ENCODE measurements at places on chromosomes 5 and 9.

GRCh38 chr9:11871852-11872251 is 821.3 kb upstream of the TYRP1 start:
- DNase-seq = no peak

DNA sequence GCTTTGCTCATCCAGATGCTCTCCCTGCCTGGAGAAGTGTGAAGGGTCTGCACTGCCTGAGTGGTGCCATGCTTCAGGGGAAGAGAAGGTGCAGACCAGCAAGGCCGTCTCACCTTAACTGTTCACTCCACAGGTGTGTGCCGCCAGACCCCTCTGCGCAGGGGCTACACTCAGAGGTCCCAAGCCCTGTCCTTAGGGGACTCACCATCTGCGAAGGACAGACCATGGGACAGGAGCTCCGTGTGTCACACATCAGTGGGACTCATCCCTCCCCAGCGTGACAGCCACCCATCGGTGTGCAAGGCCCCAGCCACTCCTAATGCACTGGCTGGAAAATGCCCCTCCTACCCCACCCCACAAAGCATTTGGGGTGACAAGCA is 142.9 kb downstream of the OLFM1 start:
- DNase-seq = no peak

- DNase-seq = no peak
These were observed 20.7 kb upstream of the MOCS2 start for GRCh38 chr5:53130266-53130665.

- no peak for DNase-seq
These were observed 140.2 kb downstream of the ALDH1A1 start for GRCh38 chr9:72812559-72813111.

DNA sequence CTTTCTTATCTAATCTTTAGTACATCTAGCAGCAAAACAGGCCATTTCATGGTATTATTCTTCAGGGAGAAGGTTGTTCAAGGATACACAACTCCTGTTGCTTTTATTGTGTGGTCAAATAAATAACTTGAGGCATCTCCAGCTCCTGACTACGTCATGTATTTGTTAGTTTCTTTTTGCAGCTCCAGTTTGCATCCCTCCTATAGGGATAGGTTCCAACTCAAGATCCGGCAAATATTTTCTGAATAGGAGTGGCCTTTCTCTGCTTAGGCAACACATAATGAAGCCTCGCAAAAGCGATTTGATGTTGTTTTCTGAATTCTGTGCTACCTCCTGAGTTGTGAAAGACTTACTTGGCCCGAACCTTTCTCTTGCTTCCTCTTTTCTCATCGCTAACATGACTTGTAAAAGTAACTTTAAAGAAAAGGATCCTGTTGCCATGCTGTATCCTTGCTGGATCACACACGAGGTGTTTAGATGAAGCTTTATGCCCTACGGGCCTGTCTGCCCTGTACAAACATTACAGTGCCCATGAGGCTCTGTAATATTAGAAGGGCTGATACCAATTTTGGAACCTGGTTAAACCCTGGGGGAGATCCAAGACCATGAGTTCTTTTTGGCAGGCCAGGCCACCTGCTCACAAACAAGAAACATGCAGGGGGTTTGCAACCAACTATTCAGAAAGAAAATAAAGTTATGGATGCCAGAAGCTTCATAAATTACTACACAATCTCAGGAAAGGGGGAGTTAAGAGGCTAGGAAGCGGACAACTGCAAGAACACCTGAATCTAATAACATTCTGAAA is 149.8 kb upstream of the FGF10 start:
- no peak for DNase-seq

- DNase-seq = no peak
These were observed 19.7 kb upstream of the VLDLR start for GRCh38 chr9:2601785-2602378.

DNA sequence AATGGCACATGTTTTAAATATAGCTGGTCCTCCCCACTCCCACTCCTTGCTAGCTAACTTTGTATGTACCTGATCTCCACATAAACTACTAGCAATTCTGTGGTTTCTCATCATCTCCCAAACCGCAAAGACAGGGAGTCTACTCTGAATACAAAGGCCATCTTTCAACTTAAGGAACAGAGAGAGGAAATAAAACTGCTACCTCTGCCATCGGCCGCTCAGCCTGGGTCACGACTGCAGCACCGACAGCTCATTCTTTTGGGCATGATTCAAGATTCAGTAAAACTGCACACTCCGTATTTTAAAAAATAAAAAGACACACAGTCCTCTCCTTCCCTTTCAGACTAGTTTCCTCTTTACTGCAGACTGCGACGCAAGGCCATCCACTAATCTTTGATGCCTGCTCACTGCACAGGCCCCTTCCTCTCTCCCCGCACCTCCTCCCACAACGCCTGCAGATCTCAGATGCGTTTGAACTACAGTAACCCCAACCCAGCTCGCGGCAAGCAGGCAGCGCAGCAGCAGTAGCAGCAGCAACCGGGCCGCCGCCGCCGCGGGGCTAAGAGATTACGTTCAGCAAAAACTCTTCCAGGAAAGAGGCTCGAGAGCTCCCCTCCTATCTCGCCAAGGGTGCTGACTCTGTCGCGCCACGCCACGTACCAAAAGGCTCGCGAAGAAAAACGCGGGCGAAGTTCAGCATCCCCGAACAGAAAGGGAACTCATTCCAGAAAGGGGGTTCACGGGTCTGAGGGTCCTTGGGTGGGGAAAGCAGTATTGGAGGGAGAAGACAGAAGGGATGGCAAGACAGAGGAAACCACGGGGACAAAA is 1.5 kb downstream of the RNF145 start:
- DNase-seq = peak; percentile 73

GRCh38 chr5:138649775-138650174 is 74.6 kb upstream of the HSPA9 start:
- DNase-seq = no peak

DNA sequence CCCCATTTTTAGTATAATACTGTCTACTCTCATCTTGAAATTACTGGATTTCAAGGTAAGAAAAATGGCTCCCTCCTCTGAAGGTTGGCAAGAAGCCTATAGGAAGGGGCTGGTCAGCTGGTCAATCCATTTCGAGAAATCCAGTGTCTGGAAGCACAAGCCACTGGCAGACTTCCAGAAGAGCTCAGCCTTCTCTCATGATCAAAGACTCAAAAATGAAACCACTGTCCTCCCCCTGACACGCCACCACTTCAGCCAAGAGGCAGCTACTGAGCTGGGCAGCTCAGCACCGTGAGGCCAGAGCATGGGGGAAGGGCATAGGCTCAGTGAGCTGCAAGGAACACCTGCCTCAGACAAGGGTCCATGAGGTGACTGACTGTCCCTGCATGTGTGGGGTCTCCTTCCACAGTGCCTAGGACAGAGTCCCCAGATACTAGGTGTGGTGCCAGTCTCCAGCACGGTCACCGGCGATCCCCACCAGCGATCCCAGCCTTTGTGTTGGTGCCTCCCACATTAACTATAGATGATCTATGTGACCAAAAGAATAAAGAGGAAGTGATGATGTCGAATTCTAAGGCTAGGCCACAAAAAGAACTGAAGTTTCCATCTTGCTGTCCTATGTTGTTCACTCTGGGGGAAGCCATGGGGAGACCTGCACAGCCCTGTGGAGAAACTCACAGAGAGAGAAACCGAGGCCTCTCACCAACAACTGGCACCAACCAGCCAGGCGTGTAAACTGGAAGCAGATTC is 100.1 kb upstream of the LRRTM2 start:
- DNase-seq = no peak

DNA sequence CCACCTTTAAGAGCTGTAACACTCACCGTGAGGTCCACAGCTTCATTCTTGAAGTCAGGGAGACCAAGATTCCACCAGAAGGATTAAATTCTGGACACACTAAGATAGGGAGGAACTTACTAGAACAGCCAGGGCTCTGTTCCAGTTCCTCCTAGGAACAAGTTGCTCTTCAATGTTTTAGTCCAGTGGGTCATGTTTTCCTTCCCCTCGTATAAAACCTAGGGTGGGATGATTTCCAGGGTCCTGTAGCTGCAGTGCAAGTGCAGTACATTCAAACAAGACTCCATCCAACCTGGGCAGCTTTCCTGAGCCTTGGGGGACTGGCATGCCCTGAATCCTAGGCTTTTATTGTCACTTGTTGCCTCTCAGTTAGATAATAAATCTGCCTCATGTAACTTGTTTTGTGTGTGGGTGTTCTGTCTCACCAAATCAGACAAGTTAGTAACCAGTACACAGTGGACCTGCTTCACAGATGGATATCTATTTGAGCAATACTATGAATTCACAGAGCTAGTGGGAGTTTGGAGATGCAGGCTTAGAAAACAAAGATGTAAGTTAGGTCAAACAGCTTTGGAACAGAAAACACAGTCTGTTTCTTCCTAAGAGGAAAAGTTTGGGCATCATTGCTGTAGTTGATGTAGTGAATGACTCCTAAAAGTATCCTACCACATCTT is 405.6 kb downstream of the GABRG2 start:
- DNase-seq = no peak

- no peak for DNase-seq
These were observed 310.6 kb downstream of the DIRAS2 start for GRCh38 chr9:90331826-90332575.

DNA sequence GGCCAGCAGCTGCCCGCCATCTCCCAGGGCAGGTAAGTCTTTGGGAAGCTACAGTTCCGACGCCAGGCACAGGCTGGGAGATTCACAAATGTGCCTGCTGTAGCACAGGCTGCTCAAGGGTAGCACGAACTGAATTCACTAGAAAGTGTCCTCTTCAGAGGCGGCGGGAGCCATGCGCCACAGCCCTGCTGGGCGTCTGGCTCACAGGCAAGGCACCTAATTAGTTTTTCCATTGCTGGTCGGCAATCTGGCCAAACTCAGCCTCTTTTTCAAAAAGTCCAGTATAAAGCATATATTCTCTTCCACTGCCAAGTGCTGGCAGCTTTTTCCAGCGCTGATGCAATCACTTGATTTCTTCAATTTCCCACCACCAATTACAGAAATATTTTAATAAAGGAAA is 128.9 kb upstream of the RAPGEF1 start:
- DNase-seq = no peak

DNA sequence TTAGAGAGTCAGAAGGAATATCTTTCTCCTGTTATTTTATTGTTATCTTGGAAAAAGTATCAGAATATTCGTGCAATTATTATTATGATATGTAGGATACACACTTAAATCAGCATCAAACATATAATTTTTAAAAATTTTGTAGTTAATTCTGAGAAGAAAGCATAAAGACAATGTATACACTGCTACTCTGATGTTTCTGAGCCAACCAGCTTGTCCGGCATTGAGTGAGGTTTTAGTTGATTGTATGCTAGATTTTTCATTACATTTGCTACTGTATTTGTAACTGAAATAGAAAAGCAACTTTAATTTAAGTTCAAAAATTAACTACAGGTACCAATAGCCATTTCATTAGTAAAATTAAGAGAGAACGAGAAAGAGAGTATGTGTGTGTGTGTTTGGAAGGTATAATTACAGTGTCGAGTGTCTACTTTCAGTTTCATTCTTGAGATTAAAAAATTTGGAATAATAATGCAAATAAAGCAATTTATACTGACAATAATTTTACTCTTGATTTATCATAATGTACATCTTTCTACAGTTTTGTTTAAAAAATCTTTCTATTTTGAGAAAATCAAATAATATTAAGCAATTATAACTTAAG is 160.4 kb upstream of the CDH12 start:
- no peak for DNase-seq

DNA sequence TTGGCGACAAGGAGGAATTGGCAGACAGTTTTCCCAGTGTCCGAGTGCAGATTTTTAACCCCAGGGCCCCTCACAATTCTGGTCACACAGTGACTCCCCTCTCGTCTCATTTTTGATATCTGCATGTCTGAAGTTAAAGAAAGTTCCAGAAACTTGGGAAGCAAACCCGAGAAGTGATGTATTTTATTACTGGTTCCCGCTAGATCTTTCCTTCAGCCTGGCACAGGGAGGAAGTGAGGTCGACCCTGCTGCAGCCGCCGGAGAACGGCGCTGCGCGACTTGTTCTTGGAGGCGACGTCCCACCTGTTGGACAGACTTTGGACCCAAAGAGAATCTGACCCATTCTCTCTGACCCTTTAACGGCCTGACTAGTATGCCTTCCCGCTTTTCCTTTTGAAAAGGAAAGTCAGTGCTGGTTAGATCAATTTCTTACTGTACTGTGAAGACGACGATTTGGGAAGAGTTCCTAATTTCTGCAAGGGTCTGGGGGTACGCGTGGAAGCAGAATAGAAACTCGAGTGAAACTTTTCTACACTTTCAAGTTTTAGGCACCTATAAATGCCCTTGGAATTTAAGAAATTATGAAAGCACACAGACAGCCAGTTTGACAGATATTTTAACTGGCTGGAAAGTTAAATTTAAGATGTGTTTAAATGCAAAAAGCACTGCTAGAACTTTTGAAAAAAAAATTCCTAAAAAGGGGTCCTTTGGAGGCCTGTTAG is 744 bp downstream of the OTULIN start:
- DNase-seq = no peak

DNA sequence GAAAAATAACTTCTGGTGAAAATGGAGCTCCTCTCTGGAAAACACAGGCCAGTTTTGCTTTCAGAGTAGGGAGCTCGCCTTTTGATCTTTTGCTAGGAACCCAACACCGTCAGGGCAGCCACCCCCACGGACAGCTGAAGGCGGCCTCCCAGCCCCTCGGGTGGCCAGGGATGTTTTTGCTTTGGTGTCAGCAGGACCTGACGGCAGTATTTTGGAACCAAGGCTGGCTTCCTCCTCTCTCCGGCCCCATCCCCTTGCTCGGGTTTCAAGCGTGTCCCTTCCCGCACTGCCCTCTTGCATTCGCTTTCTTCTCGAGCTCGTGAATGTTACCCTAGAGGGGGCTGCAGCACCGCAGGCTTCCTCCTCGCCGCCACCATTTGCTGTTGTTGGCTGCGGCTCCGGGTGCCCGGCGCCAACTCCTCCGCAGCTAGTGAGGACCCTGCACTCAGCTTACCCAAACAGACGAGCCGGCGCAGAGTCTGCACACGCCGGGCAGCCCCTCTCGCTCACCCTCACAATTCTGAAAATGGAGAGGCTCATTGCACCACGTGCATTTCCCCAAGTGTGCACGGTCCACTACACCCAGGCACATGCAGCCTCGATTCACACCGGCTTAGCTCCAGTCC is 35.5 kb upstream of the ADAMTSL1 start:
- DNase-seq = no peak

DNA sequence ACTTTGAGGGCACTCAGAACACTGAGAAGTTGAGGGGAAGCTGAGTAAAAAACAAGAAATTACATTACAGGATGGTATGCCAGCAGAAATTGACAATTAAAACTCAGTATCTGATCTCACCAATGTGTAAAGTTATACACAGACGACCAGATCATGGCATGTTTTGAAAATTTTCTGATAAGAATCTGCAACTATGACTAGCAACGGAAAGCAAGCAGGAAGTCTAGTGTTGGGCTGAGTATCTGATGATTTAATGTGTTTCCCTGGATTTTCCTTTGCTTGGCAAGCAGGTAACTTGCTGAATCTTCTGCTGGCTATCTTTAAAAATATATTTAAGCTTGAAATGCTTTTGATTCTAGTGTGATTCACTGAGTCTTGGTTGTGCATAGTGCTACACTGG is 5.2 kb upstream of the GCNT4 start:
- DNase-seq = no peak

GRCh38 chr5:168976311-168976970 is 324.5 kb downstream of the SLIT3 start:
- no peak for DNase-seq

- DNase-seq = no peak
These were observed 466.2 kb downstream of the KDM4C start for GRCh38 chr9:7223981-7224380.

Measured in activated T-helper 2 cell treated with anti-CD3 and anti-CD28 coated beads, Interferon-gamma antibody, Interleukin-2, Interleukin-4, amounts not matched to agents 10 μg/mL and 5 μg/mL and 100 μg/mL, durations not matched to agents 14 hours and 24 hours and 36 hours (primary cell).